Activated T-helper 1 cell treated with anti-CD3 and anti-CD28 coated beads, Interleukin-12 subunit alpha, Interleukin-12 subunit beta, Interleukin-2, Interleukin-4 antibody, amounts not matched to agents 30 ng/mL and 10 ng/mL and 1 ng/mL, durations not matched to agents 14 hours and 24 hours and 36 hours (primary cell): ENCODE measurements at places on chromosomes 3 and 15. TPM values are rescaled to one million over a fixed set of nuclear protein-coding genes. Genes with fewer than 3 reads are reported as not detected.
A peak's percentile ranks its signal among the peaks of the same experiment; 100 is the strongest.

- H3K4me3 ChIP-seq, result no peak overlapping the region
- peaks cover 2% of the 10 kb centered on the region for H3K27me3 ChIP-seq
- peaks cover 5% of the 10 kb centered on the region for H3K36me3 ChIP-seq
Observed at GRCh38 chr3:127777921-127778656, 44.2 kb downstream of the MGLL start.

DNA sequence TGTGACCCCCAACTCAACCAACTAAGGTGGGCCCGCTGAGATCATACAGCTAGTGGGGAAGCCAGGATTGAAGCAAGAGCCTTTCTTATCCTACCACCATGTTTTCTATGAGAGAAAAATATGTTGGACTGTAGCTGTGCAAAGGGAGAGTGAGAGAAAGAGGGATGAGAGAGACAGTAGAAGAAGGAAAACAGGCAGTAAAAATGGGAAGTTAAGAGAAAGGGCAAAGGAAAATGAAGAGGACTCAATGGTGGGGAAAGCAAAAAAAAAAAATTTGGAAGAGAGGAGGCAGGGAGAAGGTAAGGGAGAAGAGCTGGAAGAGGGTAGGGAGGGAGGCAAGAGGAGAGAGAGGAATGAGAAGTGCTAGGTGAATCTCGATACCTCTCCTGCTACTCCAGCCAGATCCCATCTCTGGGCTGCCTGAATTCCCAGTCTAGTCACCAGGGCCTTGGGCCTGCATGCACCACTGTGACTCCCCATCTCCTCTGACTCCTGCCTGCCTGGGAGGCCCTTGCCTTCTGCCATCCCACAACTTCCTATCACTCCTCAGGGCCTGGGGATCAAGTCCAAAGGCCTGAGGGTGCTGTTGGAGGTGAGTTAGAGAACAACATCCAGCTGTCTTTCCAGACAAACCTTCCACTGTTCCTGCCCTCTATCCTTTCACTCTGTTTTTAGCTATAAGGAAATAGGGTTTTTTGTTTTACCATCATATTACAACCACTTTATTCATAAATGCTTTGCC lies 15.7 kb downstream of the FAM81A start:
- H3K4me1 ChIP-seq, result no peaks in the 10 kb centered on the region
- H3K27me3 ChIP-seq, result peaks cover 27% of the 10 kb centered on the region
- H3K36me3 ChIP-seq, result no peaks in the 10 kb centered on the region

GRCh38 chr3:161371441-161372320 lies at the start of gene SPTSSB:
Gene SPTSSB, minus strand, starts transcription at chr3:161371517. Its CDS starts 25,194 bp downstream, at chr3:161346323.
- no peak within 1 kb of the TSS for H3K27ac ChIP-seq
- peaks cover 22% of the 10 kb centered on the region for H3K4me1 ChIP-seq
- no peak for DNase-seq
- peaks cover 73% of the 10 kb centered on the region for H3K27me3 ChIP-seq

DNA sequence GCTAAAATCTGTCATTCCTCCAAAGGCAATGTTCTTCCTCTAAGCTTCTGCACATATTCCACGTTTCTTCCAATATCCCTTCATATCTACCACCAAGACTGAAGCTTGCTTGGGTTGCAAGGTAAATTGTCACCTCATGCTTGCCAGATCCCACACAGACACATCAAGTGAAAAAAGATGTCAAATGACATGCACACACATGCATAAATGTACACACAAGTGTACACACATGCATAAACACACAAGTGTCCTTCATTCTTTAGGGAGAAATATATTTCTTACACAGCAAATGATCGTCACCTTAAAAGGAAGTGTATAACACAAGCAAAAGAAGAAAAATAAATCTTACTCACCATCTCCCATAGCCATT lies 59.4 kb downstream of the CLASP2 start:
- peaks cover 2% of the 10 kb centered on the region for H3K27me3 ChIP-seq
- peak overlapping the region; percentile 3 for H3K4me3 ChIP-seq
- DNase-seq, result no peak
- H3K36me3 ChIP-seq, result peaks cover 2% of the 10 kb centered on the region
- no peak overlapping the region for H3K27ac ChIP-seq

DNA sequence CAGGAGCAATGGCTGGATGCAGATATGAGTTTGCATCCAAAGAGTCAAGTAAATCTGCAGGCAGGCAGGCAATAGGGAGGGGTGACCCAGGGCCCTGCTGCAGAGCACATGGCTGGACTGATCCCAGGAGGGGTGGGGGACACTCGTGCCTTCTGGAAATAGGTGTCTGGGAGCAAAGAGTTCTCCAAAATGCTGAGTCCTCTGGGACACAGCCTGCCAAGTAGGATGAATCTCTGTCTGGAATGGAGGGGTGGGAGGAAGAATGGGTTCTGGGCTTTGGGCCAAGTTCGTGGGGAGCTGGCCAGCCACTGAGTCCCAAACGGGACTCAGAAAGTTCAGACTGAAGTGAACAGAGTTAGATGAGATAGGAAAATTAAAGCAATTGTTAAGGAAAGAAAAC lies 214.5 kb downstream of the MTHFS start:
- DNase-seq, result no peak
- no peak overlapping the region for H3K27ac ChIP-seq
- H3K36me3 ChIP-seq, result no peaks in the 10 kb centered on the region
- no peaks in the 10 kb centered on the region for H3K4me1 ChIP-seq
- H3K4me3 ChIP-seq, result no peak overlapping the region
- peaks cover 6% of the 10 kb centered on the region for H3K27me3 ChIP-seq

DNA sequence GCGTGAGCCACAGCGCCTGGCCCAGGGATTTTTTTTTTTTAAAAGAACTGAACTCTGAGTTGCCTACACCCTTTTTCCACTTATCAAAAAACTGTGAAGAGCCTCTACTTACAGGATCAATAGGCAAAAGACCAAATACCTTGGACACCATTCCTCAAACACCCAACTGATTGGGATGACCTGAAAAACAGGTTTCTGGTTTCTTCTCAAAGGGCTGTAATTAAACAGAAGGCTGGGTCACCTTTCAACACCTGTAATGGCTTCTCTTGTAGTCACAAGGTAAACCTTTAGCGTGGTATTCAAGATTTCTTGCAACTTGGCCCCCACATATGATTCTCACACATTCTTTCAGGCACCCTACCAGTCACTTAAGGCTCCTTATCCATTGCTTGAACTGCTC lies 38.4 kb upstream of the PLXND1 start:
- H3K27ac ChIP-seq, result no peak overlapping the region
- H3K36me3 ChIP-seq, result no peaks in the 10 kb centered on the region
- no peaks in the 10 kb centered on the region for H3K4me1 ChIP-seq
- H3K27me3 ChIP-seq, result peaks cover 3% of the 10 kb centered on the region
- no peak overlapping the region for H3K4me3 ChIP-seq

DNA sequence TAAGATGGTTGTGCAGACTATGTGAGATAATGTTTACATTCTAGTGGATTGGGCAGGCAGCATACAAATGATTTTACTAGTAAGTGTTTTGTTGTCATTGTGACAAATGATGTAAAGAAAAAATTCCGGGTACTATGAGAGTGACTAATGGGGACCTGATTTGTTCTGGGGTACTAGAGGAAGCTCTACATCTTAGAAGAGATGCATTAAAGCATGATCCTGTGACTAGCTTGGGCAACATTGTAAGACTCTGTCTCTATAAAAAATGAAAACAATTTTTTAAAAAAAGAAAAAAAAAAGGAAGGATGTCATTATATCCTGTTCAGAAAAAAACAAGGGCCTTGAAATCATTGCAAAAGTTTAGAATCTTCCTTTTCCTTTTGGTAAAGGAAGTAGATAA lies 58.1 kb upstream of the MYRIP start:
- no peaks in the 10 kb centered on the region for H3K4me1 ChIP-seq
- no peaks in the 10 kb centered on the region for H3K27me3 ChIP-seq
- no peak overlapping the region for H3K27ac ChIP-seq

GRCh38 chr15:92596623-92597022 lies 59.0 kb downstream of the FAM174B start:
- no peaks in the 10 kb centered on the region for H3K4me1 ChIP-seq
- no peak overlapping the region for H3K27ac ChIP-seq
- peaks cover 11% of the 10 kb centered on the region for H3K27me3 ChIP-seq
- no peaks in the 10 kb centered on the region for H3K36me3 ChIP-seq
- no peak overlapping the region for H3K4me3 ChIP-seq
- DNase-seq, result no peak

GRCh38 chr3:69309814-69310213 lies 76.1 kb downstream of the FRMD4B start:
- H3K27ac ChIP-seq, result no peak overlapping the region
- no peaks in the 10 kb centered on the region for H3K27me3 ChIP-seq
- no peaks in the 10 kb centered on the region for H3K36me3 ChIP-seq
- H3K4me1 ChIP-seq, result peaks cover 21% of the 10 kb centered on the region

DNA sequence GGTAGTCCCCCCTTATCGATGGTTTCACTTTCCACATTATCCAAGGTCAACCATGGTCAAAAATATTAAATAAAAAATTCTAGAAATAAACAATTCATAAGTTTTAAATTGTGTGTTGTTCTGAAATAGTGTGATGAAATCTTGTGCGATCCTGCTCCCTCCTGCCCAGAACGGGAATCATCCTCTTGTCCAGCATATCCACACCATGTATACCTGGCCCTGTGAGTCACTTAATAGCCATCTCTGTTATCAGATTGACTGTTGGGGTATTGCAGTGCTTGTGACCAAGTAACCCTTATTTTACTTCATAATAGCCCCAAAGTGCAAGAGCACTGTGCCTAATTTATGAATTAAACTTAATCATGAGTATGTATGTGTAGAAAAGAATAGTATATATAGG lies 19.1 kb downstream of the FAM81A start:
- H3K36me3 ChIP-seq, result no peaks in the 10 kb centered on the region
- peaks cover 25% of the 10 kb centered on the region for H3K27me3 ChIP-seq
- no peak overlapping the region for H3K4me3 ChIP-seq
- no peak overlapping the region for H3K27ac ChIP-seq
- no peaks in the 10 kb centered on the region for H3K4me1 ChIP-seq

- H3K36me3 ChIP-seq, result no peaks in the 10 kb centered on the region
- no peak overlapping the region for H3K27ac ChIP-seq
- no peaks in the 10 kb centered on the region for H3K4me1 ChIP-seq
- no peak overlapping the region for H3K4me3 ChIP-seq
- no peak for DNase-seq
Observed at GRCh38 chr3:139456386-139456785, 19.9 kb downstream of the RBP2 start.

- DNase-seq, result no peak
- H3K27me3 ChIP-seq, result no peaks in the 10 kb centered on the region
- H3K4me1 ChIP-seq, result peaks cover 33% of the 10 kb centered on the region
Observed at GRCh38 chr3:66428733-66429132, 72.1 kb downstream of the LRIG1 start.

- H3K27me3 ChIP-seq, result no peaks in the 10 kb centered on the region
- peaks cover 51% of the 10 kb centered on the region for H3K36me3 ChIP-seq
- no peak for DNase-seq
- peak overlapping the region; percentile 62 for H3K27ac ChIP-seq
- no peak overlapping the region for H3K4me3 ChIP-seq
- peaks cover 9% of the 10 kb centered on the region for H3K4me1 ChIP-seq
Observed at GRCh38 chr3:66378256-66378655, 122.6 kb downstream of the LRIG1 start.

GRCh38 chr3:42012935-42013690 lies 51.2 kb upstream of the ULK4 start:
- H3K36me3 ChIP-seq, result peaks cover 4% of the 10 kb centered on the region
- peak overlapping the region; percentile 91 for H3K27ac ChIP-seq
- no peaks in the 10 kb centered on the region for H3K27me3 ChIP-seq

GRCh38 chr15:67543348-67543718 lies 830 bp downstream of the MAP2K5 start:
- H3K27me3 ChIP-seq, result no peaks in the 10 kb centered on the region
- peaks cover 17% of the 10 kb centered on the region for H3K36me3 ChIP-seq
- DNase-seq, result no peak
- H3K27ac ChIP-seq, result peak overlapping the region; percentile 88

GRCh38 chr3:171320750-171321558 lies 139.3 kb downstream of the TNIK start:
- no peak overlapping the region for H3K27ac ChIP-seq
- H3K27me3 ChIP-seq, result no peaks in the 10 kb centered on the region
- H3K4me1 ChIP-seq, result peaks cover 6% of the 10 kb centered on the region
- H3K36me3 ChIP-seq, result peaks cover 1% of the 10 kb centered on the region
- H3K4me3 ChIP-seq, result no peak overlapping the region

- no peaks in the 10 kb centered on the region for H3K27me3 ChIP-seq
- peaks cover 47% of the 10 kb centered on the region for H3K4me1 ChIP-seq
- H3K36me3 ChIP-seq, result peaks cover 48% of the 10 kb centered on the region
Observed at GRCh38 chr15:77025941-77026411, 31.1 kb downstream of the PSTPIP1 start.

DNA sequence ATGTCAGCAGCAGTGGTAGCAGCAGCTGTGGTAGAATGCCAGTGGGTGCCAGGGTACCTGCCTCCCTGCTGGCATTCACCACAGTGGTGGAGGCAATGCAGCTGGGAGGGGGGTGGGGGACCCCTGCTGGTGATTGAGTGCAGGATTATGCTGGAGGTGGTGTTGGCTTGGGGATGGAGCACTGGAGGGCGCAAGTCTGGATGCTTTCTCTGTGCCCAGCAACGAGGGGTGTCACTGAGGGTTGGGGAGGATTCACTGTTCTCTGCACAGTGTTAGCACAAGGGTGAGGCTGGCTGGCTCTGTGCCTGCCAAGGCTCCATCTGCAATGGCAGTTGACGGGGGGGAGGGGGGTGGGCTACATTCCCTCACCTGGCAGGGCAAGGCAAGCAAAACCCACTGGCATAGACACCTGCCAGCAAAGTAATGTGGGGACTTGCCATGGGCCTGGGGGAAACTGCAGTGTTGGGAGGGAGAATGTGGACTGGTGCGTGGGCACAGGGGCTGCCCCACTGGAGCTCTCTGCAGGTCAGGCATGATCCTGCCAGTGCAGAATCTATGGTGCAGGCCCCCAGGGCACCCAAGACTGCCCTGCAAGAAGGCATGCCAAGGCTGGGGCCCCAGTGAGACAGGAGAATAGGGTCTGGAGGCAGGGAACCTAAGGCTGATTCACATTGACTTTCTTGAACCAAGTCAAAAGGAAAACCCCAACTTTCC lies 64.3 kb downstream of the MINDY4B start:
- H3K36me3 ChIP-seq, result no peaks in the 10 kb centered on the region
- H3K27ac ChIP-seq, result no peak overlapping the region
- DNase-seq, result no peak
- H3K4me3 ChIP-seq, result no peak overlapping the region
- H3K4me1 ChIP-seq, result no peaks in the 10 kb centered on the region
- peaks cover 29% of the 10 kb centered on the region for H3K27me3 ChIP-seq

GRCh38 chr3:184335661-184336546 lies 1.5 kb upstream of the FAM131A start:
- peak; percentile 84 for DNase-seq
- H3K27me3 ChIP-seq, result peaks cover 2% of the 10 kb centered on the region
- peaks cover 48% of the 10 kb centered on the region for H3K36me3 ChIP-seq
- H3K27ac ChIP-seq, result peak overlapping the region; percentile 92
- peaks cover 58% of the 10 kb centered on the region for H3K4me1 ChIP-seq

GRCh38 chr3:123880998-123881561 lies 3.1 kb downstream of the MYLK start:
- H3K27me3 ChIP-seq, result peaks cover 36% of the 10 kb centered on the region
- DNase-seq, result no peak
- no peak overlapping the region for H3K4me3 ChIP-seq
- H3K36me3 ChIP-seq, result no peaks in the 10 kb centered on the region
- H3K27ac ChIP-seq, result no peak overlapping the region
- peaks cover 13% of the 10 kb centered on the region for H3K4me1 ChIP-seq

- no peak overlapping the region for H3K4me3 ChIP-seq
- H3K36me3 ChIP-seq, result no peaks in the 10 kb centered on the region
- H3K27ac ChIP-seq, result no peak overlapping the region
- DNase-seq, result no peak
Observed at GRCh38 chr3:71907996-71908395, 123.0 kb upstream of the PROK2 start.

Gene AADACL2
- not detected in 2 replicates for total RNA-seq

Gene TYRO3
- total RNA-seq, result 2.6 and 3.0 TPM in 2 replicates

Gene PAQR5
- total RNA-seq, result 0.12 TPM in 1 of 2 replicates, not detected in the other

Gene DYNC1LI1
- total RNA-seq, result 35.9 and 43.3 TPM in 2 replicates

Gene MEX3B
- total RNA-seq, result 0.59 and 0.73 TPM in 2 replicates

Gene ZNF80
- 0.22 and 0.23 TPM in 2 replicates for total RNA-seq

Gene ARNT2
- total RNA-seq, result 0.05 and 0.36 TPM in 2 replicates

Gene TOMM70
- total RNA-seq, result 60.0 and 62.9 TPM in 2 replicates

Gene MESP2
- total RNA-seq, result 0.10 TPM in 1 of 2 replicates, not detected in the other

Gene TGM5
- not detected in 2 replicates for total RNA-seq
